Type B pancreatic cell (in vitro differentiated cells): ENCODE measurements at places on chromosomes 2 and 18. TPM values are rescaled to one million over a fixed set of nuclear protein-coding genes. Genes with fewer than 3 reads are reported as not detected.

The SPR gene
- total RNA-seq: 12.4 and 16.0 TPM in 2 replicates

DNA sequence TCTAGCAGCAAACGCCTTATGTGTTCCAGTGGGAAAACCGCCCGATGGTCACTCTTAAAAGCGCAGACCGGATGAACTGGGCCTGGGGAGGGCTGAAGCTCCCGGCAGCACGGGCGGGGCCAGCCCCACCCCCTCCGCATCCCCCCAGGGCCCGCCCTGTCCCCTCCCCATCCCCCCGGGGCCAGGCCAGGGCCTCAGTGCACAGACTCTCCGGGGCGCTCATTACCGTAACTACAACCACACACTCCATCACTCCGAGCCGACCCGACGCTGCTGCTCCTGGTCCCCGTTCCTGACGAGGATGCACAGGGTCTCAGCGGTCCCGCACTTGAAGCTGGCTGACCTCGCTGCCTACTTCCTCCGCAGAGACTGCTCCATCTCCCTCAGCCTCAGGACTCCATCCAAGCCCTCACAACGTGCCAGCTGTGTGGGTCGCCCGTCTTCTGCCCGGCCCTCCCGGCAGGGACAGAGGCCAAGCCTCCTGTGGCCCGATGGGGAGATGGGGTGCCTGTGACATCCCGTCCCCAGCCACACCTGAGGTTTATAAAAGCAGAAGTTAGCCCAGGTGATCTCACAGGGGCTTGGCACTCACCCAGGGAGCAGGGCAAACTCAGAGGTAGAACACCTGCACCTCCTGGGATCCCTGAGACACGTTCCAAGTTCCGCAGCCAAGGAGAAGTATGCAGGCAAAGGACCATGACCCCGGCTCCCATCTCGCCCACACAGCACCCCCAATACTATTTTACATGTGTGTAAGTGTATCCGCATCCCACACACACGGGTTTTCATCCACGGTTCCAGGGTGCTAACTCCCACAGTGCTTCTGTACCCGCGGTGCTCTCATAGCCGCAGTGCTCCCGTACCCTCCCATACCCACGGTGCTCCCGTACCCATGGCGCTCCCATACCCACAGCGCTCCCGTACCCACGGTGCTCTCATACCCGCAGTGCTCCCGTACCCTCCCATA lies 36.0 kb downstream of the SLC66A2 start:
- DNase-seq: peak; percentile 47
- no peak overlapping the region for H3K4me3 ChIP-seq
- peaks cover 21% of the 10 kb centered on the region for H3K36me3 ChIP-seq
- H3K27ac ChIP-seq: no peak overlapping the region

The DOK6 gene
- 5.4 and 7.3 TPM in 2 replicates for total RNA-seq

The SERPINB13 gene
- 3.7 and 5.9 TPM in 2 replicates for total RNA-seq

The PAX8 gene
- total RNA-seq: 2.1 and 56.9 TPM in 2 replicates

DNA sequence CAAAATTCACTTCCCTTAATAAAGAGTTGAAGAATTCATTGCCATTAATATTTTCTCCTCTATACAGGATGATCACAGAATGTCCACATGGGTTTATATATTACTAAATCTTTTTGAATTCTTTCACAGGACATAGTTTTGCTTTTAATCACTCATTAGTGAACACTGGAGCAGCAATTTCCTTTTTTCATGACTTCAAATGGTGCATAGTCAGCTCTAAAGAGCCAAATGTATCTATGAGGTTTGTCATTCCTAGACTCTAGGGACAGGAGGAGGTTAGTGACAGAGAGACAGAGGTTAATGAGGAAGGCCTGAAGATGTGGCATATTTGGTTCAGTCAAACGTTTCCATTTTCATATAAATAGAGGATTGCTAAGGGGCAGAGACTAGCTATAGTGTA lies 111.8 kb downstream of the FSHR start:
- no peaks in the 10 kb centered on the region for H3K36me3 ChIP-seq
- peaks cover 3% of the 10 kb centered on the region for H3K27me3 ChIP-seq
- no peak overlapping the region for H3K27ac ChIP-seq
- peaks cover 19% of the 10 kb centered on the region for H3K4me1 ChIP-seq

DNA sequence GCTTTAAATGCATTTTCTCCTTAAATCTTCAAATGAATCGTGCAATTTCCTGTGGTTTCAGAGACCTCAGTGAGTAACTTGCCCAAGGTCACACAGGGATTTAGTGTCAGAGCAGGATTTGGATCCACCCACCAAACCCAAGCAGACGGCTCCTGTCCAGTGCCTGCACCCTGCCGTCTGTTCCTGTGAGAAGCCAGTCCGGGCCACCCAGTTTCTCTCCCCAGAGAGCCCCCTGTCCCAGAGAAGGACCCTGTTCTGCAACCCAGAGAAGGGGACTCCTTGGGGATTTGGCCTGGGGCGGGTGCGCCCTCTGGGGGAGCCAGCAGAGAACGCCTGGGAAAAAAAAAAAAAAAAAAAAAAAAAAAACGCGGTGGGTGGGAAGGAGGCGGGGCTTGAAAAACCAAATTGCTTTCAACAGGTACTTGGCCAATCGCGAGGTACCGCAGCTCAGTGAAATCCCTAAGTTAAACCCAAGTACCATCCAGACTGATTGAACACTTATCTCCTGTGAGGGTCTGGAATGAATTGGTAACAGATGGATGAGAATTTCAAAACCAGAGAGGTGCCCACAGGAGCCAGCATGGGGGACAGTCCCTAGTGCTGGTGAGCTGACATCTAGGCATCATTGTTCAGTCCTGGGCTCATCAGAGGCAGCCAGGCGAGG lies 30.9 kb upstream of the REEP1 start:
- H3K27me3 ChIP-seq: peaks cover 6% of the 10 kb centered on the region
- H3K4me1 ChIP-seq: peaks cover 3% of the 10 kb centered on the region
- no peaks in the 10 kb centered on the region for H3K36me3 ChIP-seq
- no peak overlapping the region for H3K27ac ChIP-seq
- DNase-seq: no peak

- peaks cover 12% of the 10 kb centered on the region for H3K36me3 ChIP-seq
- DNase-seq: no peak
- H3K27ac ChIP-seq: no peak overlapping the region
- no peak overlapping the region for H3K4me3 ChIP-seq
- H3K27me3 ChIP-seq: no peaks in the 10 kb centered on the region
- H3K4me1 ChIP-seq: no peaks in the 10 kb centered on the region
These were observed 43.2 kb upstream of the ORC2 start for GRCh38 chr2:201006704-201007103.

DNA sequence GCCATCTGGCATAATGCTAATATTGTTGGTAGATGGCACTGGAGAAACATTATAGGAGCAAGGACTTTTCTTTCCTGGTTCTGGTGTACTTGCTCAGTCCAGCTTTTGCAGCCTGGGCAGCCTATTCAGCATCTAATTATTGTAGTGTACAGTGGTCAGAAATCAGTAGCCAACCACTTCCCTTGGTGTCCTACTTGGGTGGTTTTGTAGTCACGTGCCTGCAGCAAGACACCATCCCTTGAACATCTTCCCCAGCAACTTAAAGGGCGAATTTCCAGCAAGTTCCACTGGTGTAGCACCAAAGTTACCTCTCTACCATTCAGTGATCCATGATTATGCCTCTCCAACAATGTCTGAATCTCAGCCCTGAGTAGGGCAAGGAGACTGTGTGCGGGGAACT lies 557.6 kb downstream of the SATB2 start:
- no peaks in the 10 kb centered on the region for H3K4me1 ChIP-seq
- H3K27me3 ChIP-seq: no peaks in the 10 kb centered on the region
- no peaks in the 10 kb centered on the region for H3K36me3 ChIP-seq
- H3K4me3 ChIP-seq: no peak overlapping the region

DNA sequence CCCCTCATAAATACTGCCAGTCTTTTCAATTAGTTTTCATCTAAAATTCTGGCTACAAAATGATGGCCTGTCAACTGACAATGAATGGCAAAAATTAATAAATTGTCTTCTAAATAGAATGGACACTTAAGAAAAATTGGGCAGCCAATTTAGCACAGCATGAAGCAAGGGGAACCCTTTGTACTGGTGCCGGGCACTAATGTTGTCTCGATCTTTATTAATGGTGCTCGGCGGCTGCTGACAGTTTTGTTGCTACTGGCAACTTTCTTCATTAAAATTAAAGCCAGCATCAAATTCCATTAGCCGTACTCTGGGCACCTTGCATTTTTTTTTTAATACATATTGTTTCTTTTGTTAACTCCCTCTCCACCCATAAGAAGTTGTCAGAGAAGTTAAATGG lies 309.3 kb downstream of the GBX2 start:
- no peak for DNase-seq
- peaks cover 47% of the 10 kb centered on the region for H3K4me1 ChIP-seq
- H3K27ac ChIP-seq: peak overlapping the region; percentile 15
- H3K27me3 ChIP-seq: peaks cover 17% of the 10 kb centered on the region
- H3K36me3 ChIP-seq: peaks cover 13% of the 10 kb centered on the region

DNA sequence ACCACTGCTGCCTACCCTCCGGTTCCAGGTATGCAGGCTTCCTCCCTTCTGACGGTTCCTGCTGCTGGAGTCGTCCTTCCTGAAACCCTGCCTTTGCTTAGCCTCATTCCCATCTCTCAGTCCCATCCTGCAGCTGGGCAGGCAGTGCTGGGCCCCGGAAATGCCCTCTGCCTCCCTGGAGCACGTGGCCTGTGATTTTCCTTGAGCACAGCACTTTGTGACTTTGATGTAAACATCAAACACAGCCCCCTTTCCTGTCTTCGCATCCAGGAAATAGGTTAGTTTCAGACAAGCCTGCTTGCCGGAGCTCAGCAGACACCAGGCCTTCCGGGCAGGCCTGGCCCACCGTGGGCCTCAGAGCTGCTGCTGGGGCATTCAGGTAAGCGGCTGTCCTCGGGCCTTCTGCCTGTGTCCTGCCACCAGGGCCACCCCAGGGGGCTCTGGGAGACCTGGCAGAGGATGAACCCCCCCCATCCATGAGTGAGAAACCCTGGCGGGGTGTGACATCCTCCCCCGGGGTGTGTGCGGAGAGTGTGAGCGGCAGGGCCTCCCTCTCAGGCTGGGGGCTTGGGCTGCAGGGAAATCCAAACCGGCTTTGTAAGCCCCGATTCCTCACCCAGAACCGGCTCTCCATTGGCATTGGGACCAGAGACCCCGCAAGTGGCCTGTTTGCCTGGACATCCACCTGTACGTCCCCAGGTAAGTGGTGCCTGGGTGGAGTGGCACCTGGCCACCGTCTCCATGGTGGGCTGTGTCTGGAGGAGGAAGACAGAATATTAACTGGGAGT lies at the start of gene ZAP70:
Gene ZAP70 (plus strand): TSS at position 281 of the 788 bp plus-strand sequence. CDS start 10,461 bp downstream, outside the sequence.
- no peaks in the 10 kb centered on the region for H3K36me3 ChIP-seq
- DNase-seq: no peak
- no peak within 1 kb of the TSS for H3K27ac ChIP-seq
- H3K27me3 ChIP-seq: peaks cover 8% of the 10 kb centered on the region
- H3K4me1 ChIP-seq: peaks cover 42% of the 10 kb centered on the region
- peak within 1 kb of the TSS; percentile 52 for H3K4me3 ChIP-seq

DNA sequence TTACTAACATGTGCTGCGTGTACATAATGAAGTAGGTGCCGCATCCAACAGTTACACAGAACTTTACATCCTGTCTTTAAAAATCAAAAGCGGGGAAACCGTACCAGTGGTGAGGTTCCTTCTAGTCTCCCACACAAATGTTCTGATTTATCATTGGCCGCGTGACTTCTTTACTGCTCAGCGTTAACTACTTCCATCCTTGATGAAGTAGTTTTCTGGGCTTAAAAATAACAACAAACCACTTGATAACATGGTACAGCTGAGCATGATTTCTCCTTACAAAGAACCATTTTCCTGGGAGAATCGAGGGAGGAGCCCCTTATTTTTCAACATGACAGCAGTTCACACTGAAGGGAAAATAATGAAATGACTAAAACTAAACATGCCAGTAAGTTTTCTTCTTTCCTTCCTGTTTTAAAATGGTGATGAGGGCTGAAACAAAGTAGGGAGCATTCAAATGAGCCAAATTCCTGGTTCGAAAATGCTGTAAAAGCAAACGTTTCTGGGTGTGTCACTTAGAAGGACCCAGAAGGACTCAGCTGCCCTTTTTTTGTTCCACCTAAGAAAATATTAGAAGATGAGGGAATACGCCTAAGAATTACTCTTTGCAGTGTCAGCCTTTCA lies 9.9 kb downstream of the EMILIN2 start:
- H3K4me3 ChIP-seq: no peak overlapping the region
- peaks cover 31% of the 10 kb centered on the region for H3K4me1 ChIP-seq
- no peak overlapping the region for H3K27ac ChIP-seq
- no peak for DNase-seq
- H3K27me3 ChIP-seq: peaks cover 39% of the 10 kb centered on the region

The UGT1A3 gene
- 0.19 TPM in 1 of 2 replicates, not detected in the other for total RNA-seq
